ENCODE measurements at places on chromosomes 6 and 20.

DNA sequence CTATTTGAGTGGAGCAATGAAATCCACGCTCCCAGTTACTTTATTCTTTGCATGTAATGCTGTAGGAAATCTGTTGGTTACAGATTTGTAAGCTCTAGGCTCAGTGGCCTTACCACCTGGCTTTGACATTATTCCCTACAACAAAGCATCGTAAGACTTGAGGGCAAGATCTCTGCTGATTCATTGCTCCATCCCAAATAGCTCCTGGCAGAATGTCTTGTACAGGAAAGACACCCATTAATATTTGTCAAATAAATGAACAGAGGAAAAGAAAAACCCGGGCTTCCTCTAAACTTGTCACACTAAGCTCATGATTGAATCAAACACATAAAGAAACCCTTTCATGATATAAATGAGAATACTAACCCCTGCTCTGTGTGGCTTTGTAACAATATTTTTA lies 357.5 kb upstream of the RNF217 start:
- no peak for DNase-seq

- no peak for DNase-seq
These were observed 288.8 kb downstream of the BTBD9 start for GRCh38 chr6:38350942-38351341.

DNA sequence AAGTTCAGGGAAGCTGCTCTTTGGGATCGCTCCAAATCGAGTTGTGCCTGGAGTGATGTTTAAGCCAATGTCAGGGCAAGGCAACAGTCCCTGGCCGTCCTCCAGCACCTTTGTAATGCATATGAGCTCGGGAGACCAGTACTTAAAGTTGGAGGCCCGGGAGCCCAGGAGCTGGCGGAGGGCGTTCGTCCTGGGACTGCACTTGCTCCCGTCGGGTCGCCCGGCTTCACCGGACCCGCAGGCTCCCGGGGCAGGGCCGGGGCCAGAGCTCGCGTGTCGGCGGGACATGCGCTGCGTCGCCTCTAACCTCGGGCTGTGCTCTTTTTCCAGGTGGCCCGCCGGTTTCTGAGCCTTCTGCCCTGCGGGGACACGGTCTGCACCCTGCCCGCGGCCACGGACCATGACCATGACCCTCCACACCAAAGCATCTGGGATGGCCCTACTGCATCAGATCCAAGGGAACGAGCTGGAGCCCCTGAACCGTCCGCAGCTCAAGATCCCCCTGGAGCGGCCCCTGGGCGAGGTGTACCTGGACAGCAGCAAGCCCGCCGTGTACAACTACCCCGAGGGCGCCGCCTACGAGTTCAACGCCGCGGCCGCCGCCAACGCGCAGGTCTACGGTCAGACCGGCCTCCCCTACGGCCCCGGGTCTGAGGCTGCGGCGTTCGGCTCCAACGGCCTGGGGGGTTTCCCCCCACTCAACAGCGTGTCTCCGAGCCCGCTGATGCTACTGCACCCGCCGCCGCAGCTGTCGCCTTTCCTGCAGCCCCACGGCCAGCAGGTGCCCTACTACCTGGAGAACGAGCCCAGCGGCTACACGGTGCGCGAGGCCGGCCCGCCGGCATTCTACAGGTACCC lies at the start of gene ESR1:
ESR1 (plus strand) TSS at position 170 of the 858 bp plus-strand sequence; CDS start at position 401, 231 bp downstream.
- no peak for DNase-seq

GRCh38 chr20:37190354-37191112 lies 11.2 kb upstream of the MROH8 start:
- no peak for DNase-seq

GRCh38 chr6:37059344-37060194 lies 54.1 kb downstream of the FGD2 start:
- DNase-seq = no peak

DNA sequence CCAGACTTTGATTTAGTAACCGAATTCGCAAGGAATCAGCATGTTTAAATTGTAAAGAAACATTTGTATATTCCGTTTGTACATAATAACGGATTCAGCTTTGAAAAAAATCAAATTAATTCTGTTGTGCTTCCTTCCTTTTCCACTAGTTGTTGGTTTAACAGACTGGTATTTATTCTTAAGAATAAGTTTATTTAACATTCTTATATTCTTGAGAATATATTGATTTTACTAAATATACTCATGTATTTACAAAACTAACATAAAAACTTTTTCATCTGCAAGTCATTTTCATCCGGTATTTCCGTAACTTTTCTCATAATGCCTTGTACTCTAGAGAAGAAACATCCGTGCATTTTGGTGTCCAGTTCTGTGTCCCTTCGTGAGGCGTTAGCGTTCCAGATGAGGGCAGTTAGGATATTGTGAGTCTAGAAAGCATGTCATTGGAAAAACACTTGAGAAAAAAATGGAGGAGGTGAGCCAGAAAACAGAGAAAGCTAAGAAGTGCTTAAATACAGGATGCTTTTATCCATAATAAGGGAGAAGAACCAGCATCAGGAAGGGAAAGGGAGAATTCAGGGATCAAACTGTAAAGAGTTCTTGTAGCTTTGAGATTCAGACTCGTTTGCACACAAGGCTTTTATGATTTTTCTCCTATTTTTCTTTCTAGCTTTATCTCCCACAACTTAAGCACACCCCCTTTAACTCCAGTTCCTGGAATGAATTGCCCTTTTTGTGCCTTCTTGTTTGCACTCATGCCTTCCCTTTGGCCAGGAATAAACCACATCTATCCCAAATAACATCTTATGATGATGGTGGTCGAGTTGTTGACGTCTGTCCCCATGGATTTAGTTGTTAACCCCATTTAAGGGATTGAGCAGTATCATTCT lies 1.8 kb downstream of the WRNIP1 start:
- DNase-seq = no peak

- DNase-seq = no peak
These were observed 95.7 kb upstream of the JARID2 start for GRCh38 chr6:15150207-15150606.

- DNase-seq = no peak
These were observed 192.7 kb upstream of the PMEPA1 start for GRCh38 chr20:57902473-57902872.

- DNase-seq = no peak
These were observed 83.4 kb downstream of the TXNDC5 start for GRCh38 chr6:7827142-7827541.

GRCh38 chr20:52959125-52959524 lies 13.0 kb upstream of the TSHZ2 start:
- DNase-seq = peak; percentile 98

DNA sequence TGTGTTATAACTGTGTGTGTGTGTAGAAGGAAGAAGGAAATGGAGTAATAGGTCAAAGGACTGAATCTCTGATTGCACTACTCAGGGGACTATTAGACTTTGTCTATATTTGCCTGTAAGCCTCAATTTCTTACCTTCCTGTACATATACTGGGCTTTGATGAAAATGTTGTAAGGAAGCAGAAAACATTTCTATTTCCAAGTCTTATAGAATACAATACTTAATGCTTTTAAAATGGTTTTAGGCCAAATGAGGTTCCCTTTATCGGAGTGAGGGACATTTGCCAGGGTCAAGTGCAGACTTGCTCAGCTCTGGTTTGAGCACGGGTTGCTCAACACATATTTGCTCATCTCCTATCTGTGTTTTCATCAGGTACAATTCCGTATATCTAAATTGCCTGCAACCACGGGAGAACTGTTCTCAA lies 28.3 kb downstream of the MEP1A start:
- no peak for DNase-seq

GRCh38 chr6:12355354-12355753 lies 65.2 kb downstream of the EDN1 start:
- no peak for DNase-seq

- no peak for DNase-seq
These were observed 16.8 kb downstream of the BCL2L1 start for GRCh38 chr20:31705598-31706597.

DNA sequence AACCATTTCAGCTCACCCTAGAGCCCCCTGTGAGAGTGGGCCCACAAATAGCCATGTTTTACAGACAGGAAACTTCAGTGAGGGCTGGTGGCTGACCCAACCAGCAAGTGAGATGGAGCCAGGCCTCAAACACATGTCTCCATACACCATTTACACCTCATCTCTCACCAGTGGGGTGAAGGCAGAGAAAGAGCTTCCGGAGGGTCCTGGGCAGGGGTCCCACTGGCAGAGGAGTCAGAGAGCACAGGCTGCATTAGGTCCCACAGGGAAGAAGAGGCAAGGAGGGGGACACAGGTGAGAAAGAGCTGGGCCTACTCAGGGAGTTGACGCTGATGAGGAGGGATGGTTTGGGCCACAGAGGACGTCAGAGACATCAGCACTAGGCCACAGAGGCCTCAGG lies 172.6 kb downstream of the VEGFA start:
- no peak for DNase-seq

- DNase-seq = no peak
These were observed 88.8 kb downstream of the YTHDF1 start for GRCh38 chr20:63126876-63127699.

GRCh38 chr6:116459927-116460326 lies 1.2 kb upstream of the CALHM6 start:
- DNase-seq = no peak

- no peak for DNase-seq
These were observed 30.9 kb upstream of the PTPRT start for GRCh38 chr20:43220612-43221011.
